ENCODE measurements at places on chromosomes 5 and 9.
A peak's percentile ranks its signal among the peaks of the same experiment; 100 is the strongest.

DNA sequence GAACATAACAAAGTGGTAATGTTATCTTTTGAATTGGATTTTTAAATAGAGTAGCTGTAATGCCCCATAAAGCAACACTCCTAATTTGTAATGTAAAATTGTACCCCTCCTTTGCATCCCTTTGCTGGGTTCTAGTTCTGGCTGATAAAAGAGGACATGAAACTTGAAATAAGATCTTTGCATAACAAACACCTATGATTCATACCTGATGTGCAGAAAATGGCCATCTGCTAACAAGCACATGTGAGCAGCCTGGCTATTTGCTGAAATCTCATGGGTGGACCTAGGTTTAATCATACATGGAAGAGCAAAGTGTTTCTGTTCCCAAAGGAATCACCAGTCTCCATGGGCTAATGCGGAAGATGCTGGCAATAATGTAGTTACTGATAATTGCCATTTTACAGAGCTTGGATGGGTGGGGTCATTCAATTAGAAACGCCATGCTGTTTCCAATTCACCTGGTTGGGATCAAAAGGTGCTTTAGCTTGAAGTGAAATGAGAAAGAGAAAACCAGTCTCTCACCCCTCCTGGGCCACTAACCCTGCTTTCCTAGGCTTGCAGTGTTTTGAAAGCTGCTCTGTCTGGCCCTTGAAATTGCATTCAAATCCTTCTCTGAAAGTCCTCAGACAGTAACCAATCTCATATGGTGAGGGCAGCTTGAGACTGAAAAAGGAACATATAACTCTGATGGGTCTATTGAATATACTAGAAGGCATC is 585.1 kb downstream of the TLE4 start:
- ATAC-seq, result no peak

- no peak for ATAC-seq
Measured at GRCh38 chr5:124652514-124652819, 94.0 kb downstream of the ZNF608 start.

GRCh38 chr9:92563116-92564100 is 27.6 kb upstream of the ECM2 start:
- no peak for ATAC-seq

DNA sequence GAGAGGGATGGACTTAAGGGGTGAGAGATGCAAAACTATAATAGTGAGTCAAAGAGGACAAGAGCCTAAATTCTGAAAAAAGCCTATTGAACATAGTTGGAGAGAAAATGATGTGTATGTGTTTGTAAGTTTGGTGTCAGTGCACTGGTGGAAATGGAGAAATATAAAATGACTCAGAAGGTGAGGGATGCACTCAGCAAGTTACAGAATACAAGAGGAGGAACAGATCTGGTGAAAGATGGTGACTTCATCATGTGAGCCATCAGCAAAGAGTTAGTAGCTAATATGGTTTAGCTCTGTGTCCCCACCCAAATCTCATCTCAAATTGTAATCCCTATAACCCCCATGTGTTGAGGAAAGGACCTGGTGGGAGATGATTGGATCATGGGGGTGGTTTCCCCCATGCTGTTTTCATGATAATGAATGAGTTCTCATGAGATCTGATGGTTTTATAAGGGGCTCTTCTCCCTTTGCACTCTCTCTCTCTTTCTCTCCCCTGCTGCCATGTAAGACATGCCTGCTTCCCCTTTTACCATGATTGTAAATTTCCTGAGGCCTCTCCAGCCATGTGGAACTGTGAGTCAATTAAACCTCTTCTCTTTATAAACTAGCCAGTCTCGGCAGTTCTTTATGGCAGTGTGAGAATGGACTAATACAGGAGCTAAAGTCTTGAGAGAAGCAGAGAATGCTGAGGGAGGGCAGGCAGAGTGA is 30.4 kb upstream of the FYB1 start:
- no peak for ATAC-seq

DNA sequence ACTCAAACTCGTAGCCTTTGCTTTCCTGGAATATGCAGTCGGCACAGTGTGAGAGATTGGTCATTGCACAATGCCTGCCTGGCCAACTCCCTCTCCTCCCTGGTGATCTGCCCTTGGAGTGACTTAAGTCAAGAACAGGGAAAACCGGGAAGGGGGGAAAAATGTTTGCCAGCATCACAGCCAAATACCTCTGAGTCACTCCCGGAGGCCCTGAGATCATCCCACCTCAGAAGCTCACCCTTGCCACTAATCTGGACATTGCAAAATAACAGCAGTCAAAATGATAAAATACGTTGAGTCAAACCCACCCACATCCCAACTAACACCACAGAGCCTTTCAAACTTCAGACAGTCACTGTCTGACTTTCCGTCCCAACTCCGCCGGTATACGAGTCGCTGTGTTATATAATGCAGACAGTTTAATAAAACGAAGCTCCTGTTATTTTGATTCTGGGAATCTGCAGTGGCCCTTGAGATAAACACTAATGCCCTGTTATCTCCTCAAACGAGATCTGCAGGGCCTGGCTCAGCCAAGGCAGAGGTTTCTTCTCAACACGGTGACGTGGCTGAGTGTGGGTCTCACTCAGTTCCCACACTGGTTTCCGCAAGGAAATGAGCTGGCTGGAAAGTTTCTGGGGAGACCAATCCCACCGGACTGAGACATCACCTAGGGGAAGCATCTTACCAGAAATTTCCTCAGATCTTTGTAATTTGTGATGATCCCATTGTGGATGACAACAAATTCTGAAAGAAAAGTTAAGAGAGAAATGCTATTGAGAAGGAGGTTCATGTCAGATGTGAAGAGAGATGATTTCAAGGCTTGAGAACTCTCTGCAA is 22.1 kb downstream of the GFPT2 start:
- ATAC-seq, result peak; percentile 64

DNA sequence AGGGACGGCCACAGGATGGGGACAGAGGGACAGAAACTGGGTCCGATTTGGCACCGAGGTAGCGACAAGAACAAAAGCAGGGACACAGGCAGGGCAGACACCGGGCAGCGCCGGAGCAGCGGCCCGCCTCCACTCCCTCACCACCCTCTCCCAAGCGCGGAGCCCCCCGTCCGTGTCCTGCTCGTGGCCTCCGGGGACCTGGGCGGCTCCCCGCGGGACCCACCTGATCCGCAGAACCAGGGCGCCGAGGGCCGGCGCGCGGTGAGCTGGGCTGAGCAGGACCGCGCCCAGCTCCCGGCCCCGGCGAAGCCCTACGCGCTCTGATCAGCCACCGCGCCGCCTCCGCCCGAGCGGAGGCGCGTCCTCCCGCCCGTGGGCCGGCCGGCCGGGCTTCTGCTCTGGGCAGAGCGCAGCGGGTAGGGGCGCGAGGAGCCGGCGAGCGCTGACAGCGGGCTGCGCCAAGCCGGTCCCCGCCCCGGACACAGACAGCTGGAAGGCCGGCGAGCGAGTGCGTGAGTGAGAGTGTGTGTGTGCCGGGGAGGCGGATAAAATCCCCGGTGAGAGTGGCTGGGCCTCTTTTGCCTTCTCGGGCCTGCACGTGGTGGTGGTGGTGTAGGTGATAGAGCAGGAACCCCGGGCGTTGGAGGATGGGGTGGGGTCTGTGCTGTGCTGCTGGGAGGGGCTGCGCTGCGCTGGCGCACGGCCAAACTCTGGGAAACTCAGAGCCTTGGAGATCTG is at the start of gene GGTA1:
TSS of gene GGTA1 (minus strand) at position 418 of the 738 bp plus-strand sequence. CDS start 31,922 bp downstream, outside the sequence.
- ATAC-seq, result peak; percentile 89

All from motor neuron (in vitro differentiated cells).